ENCODE measurements at places on chromosomes 12 and 14. TPM values are rescaled to one million over a fixed set of nuclear protein-coding genes. Genes with fewer than 3 reads are reported as not detected.

- no peak for DNase-seq
Measured at GRCh38 chr12:112741106-112741505, 50.4 kb upstream of the RPH3A start.

DNA sequence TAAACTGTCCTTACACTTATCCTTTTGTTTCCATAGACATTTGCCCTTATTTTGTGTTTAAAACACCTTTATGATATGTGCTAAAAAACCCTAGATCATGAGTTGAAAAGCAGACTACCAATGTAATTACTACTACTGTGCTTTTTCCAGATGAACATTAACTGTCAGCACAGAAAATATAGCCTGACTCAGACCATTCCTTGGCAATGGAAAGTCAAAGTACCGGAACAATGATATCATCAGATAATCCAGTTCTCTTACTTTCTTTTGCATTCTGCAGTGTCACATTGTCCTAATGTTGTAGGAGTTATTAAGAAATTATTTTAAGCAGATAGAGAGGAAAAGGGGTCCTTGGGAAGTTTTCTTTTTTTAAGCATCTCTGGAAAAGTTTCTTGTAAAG lies 1189.0 kb upstream of the FLRT2 start:
- DNase-seq = no peak

DNA sequence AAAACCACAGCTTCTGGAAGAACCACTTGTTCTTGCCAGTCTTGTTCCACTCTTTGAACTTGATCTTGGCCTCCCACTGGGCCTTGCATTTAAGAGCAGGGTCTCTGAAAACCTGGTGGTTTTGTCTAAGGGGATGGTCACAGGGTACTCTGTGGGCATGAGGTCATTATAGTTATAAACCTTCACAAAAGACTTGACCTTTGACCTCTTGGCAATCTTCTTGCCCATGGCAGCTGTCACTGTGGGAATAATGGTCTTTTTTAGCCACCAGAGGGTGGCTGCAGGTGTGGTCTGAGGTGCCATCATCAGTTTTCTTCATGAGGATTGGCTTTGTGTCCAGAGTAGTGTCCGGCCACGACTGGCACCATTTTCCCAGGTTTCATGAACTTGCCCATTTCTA lies 9.1 kb downstream of the ATP6V0A2 start:
- no peak for DNase-seq

The SLC24A4 gene
- 0.46 TPM for total RNA-seq

Measured in heart right ventricle (tissue), 16 donors.